ENCODE measurements at places on chromosomes 3 and 15.

- DNase-seq: no peak
Observed at GRCh38 chr3:14771593-14772497, 46.9 kb upstream of the FGD5 start.

GRCh38 chr3:7520059-7520458 is 659.1 kb downstream of the GRM7 start:
- no peak for DNase-seq

- peak; percentile 2 for DNase-seq
Observed at GRCh38 chr3:171936191-171936841, 93.2 kb downstream of the TMEM212 start.

DNA sequence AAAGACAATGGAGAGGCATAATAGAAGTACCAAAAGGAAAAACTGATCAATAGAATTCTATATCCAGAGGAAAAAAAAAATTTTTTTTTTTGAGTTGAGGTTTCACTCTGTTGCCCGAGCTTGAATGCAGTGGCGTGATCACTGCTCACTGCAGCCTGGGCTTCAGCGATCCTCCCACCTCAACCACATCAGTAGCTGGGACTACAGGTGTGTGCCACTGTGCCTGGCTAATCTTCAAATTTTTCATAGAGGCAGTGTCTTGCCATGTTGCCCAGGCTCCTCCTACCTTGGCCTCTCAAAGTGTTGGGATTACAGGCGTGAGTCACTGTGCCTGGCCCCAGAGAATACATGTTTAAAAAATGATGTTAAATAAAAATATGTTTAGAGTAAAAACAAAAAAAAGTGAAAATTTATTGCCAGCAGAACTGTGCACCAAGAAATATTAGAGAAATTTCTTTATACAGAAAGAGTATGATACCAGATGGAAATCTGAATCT is 154.3 kb upstream of the ZBTB20 start:
- no peak for DNase-seq

- DNase-seq: no peak
Observed at GRCh38 chr15:43487271-43487895, 5.6 kb downstream of the TP53BP1 start.

DNA sequence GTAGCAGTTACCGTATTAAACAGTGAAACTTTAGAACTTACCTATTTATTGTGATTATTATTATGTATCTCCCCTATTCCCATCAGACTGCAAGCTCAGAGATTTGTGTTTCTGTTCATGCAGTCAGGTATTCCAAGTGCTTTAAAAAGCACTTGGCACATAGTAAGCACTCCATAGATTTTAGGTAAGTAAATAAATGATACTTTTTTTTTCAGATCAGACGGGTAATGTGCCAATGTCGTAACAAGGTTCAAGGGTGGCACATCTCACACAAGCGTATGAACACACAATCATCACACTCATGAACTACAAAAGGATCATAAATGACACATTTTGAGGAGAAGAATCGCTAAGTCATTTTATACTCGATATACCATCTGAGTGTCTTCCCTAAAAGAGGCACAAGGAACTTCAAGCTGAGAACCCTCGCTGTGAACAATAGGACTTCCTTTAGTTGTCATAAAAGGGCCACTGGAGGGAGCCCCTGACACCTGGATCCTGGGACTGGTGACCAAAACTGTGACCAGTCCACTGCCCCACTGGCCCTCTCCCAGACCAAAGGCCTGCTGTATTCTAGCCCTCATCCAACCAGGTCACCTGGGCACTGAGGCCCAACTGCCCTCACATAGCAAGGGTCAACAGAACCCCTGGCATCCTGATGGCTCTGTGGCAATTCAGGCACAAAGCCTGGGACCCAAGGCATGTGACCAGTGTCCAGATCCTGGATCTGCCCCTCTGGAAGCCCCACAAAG is 32.1 kb downstream of the KIF9 start:
- DNase-seq: no peak

Data from keratinocyte (primary cell).